A172 (cell line): ENCODE measurements at places on chromosomes 3 and 15. TPM values are rescaled to one million over a fixed set of nuclear protein-coding genes. Genes with fewer than 3 reads are reported as not detected.

- DNase-seq: no peak
These were observed 28.9 kb downstream of the UBE2E2 start for GRCh38 chr3:23232016-23232415.

- DNase-seq: no peak
These were observed 64.1 kb upstream of the RPL32 start for GRCh38 chr3:12905316-12906071.

GRCh38 chr3:143041903-143042302 is 40.5 kb downstream of the U2SURP start:
- no peak for DNase-seq

- no peak for DNase-seq
These were observed 30.4 kb upstream of the UMPS start for GRCh38 chr3:124699686-124700396.

GRCh38 chr3:137217733-137218132 is 259.9 kb downstream of the IL20RB start:
- DNase-seq: no peak

Gene DRD3
- not detected in 2 replicates for total RNA-seq

Gene GP9
- total RNA-seq: not detected in 2 replicates

Gene KCNMB2
- total RNA-seq: not detected in 2 replicates

Gene RAB8B
- total RNA-seq: 18.2 and 20.5 TPM in 2 replicates
